ENCODE measurements at places on chromosomes 2 and 18. TPM values are rescaled to one million over a fixed set of nuclear protein-coding genes. Genes with fewer than 3 reads are reported as not detected.

- no peak for DNase-seq
These were observed 17.1 kb downstream of the MXD1 start for GRCh38 chr2:69931832-69932595.

DNA sequence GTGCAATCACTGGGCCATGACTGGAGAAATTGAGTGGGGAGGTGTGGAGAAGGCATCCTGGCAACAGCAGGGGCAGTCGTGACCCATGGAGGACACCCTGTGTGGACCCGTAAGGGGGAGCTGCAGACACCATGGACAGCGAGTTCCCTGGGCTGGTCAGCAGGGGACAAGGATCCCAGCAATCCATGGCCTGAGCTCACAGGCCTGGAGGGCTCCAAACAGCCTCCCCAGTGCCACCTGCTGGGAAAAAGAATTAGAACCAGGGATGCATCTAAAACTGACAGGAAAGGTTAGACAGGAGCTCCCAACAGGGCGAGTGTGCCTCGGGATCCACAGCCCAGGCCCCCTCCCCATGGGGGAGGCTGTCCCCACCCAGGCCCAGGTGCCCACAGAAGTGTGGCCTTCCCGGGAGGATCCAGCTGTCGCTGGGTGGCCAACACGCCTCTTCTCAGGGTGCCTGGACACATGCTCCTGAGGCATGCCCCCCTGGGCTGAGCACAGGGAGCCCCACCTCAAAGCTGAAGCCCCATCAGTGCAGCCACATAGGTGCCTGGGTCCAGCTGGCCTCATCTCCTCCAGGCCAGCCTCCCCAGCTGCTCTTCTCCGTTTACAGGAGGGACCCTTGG lies 20.5 kb upstream of the KIF1A start:
- peak; percentile 41 for DNase-seq

GRCh38 chr18:44733754-44734465 lies 53.2 kb downstream of the SETBP1 start:
- no peak for DNase-seq

DNA sequence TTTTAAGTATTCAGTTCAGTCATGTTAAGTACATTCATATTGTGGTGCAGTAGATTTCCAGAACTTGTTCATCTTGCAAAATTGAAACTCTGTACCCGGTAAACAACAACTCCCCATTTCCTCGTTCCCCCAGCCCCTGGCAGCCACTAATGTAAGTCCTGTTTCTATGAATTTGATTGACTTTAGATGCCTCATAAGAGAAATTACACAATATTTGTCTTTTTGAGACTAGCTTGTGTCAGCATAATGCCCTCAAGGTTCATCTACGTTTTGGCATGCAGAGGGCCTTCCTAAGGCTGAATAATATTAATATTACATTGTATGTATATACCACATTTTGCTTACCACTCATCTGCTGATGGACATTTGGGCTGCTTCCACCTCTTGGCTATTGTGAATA lies 30.9 kb downstream of the METTL21A start:
- no peak for DNase-seq

- DNase-seq = no peak
These were observed 40.8 kb upstream of the TMEM177 start for GRCh38 chr2:119638246-119638645.

The IMP4 gene
- 80.7 TPM for total RNA-seq
